ENCODE measurements at places on chromosomes 11 and 22.

DNA sequence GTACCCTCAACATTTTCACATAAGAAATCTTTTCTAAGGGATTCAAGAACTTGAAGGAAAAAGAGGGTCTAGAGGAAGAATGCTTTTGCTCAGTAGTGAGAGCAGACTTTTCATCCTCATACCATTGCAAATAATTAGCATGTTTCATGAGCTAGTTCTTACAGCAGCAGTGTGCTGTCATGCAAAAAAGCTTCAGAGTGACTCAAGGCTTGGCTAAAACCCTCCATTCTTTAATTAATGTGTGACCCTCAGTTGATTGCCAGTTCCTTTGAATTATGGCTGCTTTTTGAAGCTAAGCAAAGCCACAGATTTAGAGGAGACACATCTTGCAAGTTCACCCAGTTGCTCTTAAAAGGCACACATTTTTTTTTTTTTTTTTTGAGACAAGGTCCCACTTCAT lies 36.6 kb upstream of the PCF11 start:
- DNase-seq: no peak

GRCh38 chr22:29658176-29658575 lies 54.7 kb downstream of the NF2 start:
- DNase-seq: no peak

DNA sequence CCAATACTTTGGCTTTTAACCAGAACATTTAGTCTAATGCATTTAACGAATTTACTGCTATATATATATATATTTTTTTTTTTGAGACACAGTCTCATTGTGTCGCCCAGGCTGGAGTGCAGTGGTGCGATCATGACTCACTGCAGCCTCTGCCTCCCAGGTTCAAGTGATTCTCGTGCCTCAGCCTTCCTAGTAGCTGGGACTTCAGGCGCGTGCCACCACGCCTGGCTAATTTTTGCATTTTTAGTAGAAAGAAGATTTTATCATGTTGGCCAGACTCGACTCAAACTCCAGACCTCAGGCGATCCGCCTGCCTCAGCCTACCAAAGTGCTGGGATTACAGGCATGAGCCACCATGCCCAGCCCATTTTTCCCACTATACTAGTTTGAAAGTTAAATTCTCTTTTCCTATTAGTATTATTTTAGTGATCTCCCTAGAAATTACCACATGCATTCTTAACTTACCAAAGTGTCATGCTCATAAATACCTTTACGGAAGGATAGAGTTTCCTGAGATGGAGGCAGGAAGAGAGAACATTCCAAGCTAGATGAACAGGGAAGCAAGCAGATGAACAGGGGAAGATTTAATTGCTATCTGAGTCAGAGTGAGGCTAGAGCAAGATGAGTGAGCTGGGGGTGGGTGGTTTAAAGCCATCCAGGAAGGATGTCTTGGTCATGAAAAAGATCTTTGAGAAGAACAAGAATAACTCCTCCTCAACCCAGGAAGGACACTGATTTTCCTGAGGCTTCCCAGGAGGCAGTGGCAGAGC lies 4.4 kb upstream of the PGAP2 start:
- no peak for DNase-seq

- no peak for DNase-seq
Measured at GRCh38 chr22:29224859-29225410, 19.2 kb downstream of the EMID1 start.

DNA sequence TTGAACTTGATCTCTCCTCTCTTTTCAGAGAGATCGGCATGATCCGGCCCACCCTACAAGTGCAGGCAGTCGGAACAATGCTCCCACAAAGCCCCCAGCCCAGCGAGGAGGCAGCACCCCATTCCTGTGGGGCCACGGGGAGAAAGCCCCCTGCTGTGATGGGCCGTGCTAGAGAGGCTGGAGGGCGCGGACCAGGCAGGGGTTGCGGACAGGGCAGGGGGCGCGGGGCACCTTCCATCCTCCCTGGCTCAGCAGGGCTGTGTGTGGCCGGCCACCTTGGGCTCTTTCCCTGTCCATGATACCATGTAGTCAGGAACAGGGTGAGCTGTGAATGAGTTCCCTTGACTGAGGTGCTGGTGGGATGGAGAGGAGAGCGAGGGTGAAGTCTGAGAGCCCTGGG lies 379.8 kb downstream of the BRD1 start:
- no peak for DNase-seq
